ENCODE measurements at places on chromosomes 6 and 20.
A peak's percentile ranks its signal among the peaks of the same experiment; 100 is the strongest.

- DNase-seq, result no peak
These were observed 32.1 kb upstream of the RIN2 start for GRCh38 chr20:19725814-19726525.

DNA sequence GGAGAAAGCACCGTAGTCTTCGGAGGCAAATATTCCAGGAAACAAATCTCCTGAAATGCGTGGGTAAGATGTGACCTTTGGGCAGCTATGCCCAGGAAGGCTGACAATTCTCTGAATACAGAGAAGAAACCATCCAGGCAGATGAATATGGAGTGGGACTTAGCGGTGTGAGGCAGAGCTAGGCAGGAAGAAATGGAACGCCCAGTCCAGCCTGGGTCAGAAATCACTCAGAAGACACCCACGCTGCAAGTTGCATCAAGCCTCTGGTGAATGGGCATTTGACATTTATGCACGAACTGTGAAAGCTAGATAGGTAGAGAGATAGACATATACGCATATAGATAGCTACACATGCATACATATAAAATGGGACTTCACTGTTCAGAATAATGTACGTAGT lies 498.5 kb downstream of the QKI start:
- no peak for DNase-seq

- DNase-seq, result peak; percentile 81
These were observed 100.6 kb upstream of the PRSS16 start for GRCh38 chr6:27146706-27147505.

GRCh38 chr6:1325461-1326309 lies 13.8 kb downstream of the FOXQ1 start:
- no peak for DNase-seq

- DNase-seq, result no peak
These were observed 6.3 kb downstream of the SDCBP2 start for GRCh38 chr20:1322511-1323245.

DNA sequence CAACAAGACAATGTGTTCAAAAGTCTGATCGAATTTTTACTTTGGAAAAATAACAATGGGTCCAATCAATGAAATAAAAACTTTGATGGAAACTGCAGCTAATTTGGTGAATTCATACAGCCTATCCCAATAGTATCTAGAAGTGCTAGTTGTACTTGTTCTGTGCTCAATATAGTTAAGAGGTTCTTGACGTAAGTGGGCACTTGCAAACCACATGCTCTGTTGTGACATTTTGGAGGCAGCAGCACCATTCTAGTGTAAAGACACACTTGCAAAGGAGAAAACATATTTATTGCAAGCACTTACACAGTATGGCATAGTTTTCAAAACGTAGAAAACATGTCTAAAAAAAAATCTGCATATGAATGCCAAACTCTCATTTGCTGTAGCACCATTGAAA lies 6.7 kb upstream of the KLHL31 start:
- no peak for DNase-seq

- no peak for DNase-seq
These were observed 79.0 kb downstream of the SAMD3 start for GRCh38 chr6:130143709-130144108.

DNA sequence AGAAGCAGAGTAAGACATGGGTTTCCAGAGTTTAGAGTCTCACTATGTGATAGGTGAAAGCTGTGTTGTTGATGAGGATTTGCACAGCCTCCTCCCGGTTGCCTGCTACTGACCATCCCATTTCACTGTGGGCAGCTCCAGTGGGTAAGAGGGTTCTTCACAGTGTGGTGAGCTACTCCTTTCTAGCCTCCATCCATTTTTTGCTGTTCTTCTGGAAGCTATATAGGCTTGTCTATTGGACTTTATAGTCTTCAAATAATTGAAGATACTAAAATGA lies 13.4 kb downstream of the UST start:
- DNase-seq, result no peak

DNA sequence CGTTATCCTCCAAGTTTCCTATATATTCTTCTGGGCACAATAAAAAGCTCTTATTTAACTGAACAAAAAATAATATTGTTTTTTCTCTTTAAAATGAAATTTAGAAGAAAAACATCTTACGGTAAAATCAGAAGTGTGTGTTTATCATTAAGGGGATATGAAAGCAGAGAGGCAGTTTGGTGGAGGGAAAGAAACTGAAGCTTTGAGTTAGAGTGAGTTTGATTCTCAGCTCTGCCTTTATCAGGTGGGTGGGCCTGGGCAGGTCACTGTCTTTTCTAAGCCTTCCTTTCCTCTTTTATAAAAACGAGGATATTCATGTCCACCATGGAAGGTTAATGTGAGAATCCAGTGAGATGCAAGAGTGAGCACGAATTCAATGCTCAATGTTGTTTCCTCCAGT lies 379.8 kb upstream of the CNR1 start:
- DNase-seq, result no peak

GRCh38 chr6:11614534-11615213 lies 77.1 kb downstream of the TMEM170B start:
- no peak for DNase-seq

DNA sequence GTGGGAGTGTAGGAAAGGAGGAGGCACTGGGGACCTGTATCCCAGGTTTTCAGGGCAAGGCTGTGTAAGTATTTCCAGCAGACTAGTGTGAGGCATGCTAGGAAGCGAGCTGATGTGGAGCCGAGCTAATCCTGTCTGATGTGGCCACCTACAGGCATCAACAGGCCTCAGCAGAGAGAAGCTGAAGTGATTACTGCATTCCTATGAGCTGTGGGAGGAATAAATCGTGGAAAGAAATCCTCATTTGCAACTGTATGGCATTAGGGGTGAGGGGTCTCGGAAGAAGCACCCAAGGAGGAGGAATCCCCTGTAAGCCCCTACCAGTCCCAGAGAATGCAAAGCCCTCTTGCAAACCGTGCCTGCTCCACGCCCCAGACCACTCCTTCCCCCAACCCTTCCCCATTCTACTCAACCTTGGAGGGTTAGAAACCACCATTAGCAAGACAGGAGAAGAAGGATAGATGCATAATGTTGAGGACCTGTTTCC lies 41.6 kb downstream of the C6orf15 start:
- DNase-seq, result peak; percentile 55

GRCh38 chr6:167757249-167757648 lies 69.5 kb upstream of the AFDN start:
- DNase-seq, result no peak

- DNase-seq, result no peak
These were observed 94.6 kb downstream of the TBXT start for GRCh38 chr6:166073082-166073481.

DNA sequence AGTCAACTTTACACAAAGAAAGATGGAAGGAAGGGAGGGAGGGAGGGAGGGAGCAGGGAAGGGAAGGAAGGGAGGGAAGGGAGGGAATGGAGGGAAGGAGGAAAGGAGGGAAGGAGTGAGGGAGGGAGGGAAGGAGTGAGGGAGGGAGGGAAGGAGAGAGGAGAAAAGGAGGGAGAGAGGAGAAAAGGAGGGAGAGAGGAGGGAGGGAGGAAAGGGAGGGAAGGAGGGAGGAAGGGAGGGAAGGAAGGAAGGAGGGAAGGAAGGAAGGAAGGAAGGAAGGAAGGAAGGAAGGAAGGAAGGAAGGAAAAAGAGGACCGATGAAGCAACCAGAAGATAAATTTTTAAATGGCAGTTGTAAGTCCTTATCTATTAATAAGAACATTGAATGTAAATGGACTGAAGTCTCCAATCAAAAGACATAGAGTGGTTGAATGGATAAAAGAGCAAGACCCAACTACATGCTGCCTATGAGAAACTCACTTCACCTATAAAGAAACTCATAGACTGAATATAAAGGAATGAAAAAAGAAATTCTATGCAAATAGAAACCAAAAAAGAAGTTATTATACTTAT lies 5.7 kb upstream of the DEFB129 start:
- no peak for DNase-seq

DNA sequence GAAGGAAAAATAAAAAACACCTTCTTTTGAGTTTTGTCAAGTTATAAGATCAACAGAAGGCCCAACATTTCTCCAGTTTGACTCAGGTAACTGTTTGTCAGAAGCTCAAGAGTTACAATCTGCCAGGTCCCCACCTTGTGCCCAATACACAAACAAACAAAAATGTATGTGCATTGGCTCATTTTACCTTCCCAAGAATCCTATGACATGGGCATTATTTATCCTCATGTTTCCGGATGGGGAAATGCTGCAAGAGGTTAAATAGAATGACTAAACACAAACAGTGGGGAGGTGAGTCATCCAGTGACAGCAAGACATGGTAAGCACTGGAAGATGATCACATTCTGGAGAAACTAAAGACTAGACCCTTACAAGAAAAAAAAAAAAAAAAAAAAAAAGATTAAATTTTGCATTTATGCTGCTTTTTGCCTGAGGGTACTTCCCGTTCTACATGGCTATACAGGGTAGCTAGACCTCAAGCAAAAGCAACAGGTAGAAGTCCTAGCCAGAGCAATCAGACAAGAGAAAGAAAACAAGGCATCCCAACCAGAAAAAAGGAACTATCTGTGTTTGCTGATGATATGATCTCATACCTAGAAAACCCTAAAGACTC lies 23.6 kb upstream of the ANKRD60 start:
- no peak for DNase-seq

DNA sequence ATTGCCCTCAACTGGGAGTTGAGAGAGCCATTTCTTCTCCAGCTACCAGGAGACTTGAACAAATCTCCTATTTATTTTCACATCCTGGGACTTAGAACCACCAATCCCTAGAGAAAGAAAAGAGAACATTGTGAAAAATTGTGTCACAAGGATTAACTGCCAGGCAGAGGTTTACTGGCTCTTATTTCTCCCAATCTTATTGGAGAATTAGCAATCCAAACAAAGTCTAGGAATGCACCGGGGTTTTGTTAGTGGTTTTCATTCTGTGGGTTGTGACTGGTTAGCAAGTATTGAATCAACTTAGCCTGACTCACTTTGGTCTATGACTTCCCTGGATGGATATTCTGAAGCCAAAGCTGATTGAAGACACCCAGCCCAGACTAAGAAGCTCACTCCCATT lies 21.2 kb upstream of the ENPP5 start:
- DNase-seq, result no peak

DNA sequence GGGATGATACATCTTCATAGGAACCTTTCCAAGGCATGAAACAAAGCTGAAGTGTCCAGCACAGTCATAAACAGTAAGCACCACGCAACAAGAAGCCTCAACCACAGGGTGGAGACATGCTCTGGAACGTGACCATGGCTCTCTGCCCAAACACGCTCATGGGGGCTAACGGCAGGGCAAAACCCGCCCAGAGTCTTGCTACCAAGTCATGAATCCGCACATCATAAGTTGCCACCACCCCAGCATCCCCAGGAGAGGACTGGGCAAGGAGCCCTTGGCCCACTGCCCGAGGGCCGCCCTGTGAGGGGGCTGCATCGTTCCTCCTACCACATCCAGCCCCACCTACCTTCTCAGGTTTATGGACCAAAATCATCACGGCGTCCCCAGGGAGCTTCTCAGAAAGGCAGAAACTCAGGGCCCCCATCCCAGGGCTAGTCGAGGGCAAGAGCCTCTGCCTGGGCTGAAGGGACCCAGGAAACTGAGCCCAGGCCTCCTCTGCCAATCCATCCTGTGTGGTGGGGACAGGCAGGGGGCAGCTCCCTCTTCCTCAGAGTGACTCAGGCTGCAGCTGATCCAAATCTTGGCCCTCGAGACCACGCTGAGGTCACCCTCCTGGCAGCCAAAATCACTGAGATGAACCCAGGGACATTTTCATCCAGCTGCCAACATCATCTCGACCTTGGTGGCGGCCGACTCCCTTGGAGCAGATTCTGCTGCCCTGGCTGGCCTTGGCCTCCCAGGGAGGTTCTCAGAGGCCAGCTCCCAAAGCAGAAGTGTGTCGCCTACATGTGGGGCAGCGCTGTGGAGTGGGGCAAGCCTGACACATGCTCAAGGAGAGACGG lies 42.6 kb downstream of the BMP7 start:
- DNase-seq, result no peak

DNA sequence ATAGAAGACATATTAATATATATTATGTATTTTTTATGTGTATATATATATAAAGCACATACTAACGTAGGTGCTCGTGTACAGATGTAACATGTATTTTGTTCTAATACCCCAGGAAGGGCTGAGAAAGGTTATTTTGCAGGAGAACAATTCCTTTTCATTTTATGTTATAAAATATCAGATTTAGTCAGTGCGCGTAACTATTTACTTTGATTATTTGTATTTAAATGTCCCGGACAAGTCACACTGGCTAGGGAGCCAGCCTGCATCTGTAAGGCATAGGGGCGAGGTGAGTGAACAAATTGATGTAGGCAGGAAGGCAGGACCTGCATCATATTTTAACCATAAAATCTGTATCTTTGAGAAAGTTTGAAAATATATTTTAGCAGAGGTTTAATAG lies 74.1 kb downstream of the BMP7 start:
- no peak for DNase-seq

GRCh38 chr6:46795816-46796215 lies 2.6 kb downstream of the MEP1A start:
- no peak for DNase-seq

DNA sequence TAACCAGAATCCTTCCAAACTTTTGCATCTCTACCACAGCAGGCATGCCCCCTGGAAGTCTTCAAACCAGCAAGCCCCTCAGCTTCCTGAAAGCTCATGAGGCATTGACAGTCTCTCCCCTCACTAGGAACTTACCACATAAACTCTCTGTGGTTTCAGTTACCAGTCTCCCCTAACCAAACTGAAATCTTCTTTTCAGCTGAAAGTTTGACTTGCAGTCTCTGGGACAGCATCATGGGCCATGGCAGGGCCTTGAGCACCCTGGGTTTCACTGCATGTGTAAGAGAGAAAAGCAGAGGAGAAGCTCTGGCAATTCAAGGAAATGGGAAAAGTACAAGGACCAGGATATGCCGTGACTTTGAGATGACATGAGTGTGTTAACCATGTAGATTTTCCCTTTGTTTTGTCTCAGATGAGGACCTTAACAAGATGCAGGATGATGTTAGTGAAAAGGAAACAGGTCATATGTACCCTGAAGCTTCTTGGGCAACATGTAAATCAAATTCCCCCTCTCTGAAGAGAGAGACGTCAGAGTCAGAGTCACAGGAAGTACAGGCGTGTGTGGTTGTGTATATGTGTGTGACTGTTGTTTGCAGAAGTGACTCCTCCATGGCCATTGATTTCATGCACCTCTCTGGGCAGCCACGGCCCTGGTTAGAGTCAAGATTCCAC lies 106.3 kb downstream of the TNFRSF21 start:
- no peak for DNase-seq

- DNase-seq, result no peak
These were observed 390.7 kb upstream of the POU3F2 start for GRCh38 chr6:98443633-98444032.

DNA sequence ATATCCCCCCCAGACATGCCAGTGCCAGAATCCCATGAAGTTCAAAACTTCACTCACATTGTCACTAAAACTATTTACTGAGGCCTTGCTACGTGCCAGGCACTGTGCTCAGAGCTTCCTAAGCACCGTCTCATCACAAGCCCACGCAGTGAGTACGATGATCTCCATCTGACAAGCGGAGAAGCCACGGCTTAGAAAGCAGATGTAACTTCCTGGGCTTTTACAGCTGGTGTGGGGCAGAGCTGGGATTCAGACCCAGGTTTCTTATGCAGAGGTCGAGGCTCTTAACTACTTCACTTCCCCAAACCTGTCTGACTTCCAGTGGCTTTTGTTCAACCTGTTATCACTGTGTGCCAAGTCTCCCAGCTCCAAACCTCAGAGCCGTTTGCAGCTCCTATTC lies 8.3 kb downstream of the MDGA1 start:
- no peak for DNase-seq

All from anterior cingulate cortex (tissue), 58 donors.